Activated CD8-positive, alpha-beta memory T cell treated with anti-CD3 and anti-CD28 coated beads, Interleukin-2, amount 10 ng/mL, durations not matched to agents 7 days and 5 days (primary cell): ENCODE measurements at places on chromosomes 1 and 21. TPM values are rescaled to one million over a fixed set of nuclear protein-coding genes. Genes with fewer than 3 reads are reported as not detected.

- H3K4me1 ChIP-seq: peaks cover 41% of the 10 kb centered on the region
- DNase-seq: no peak
- peaks cover 3% of the 10 kb centered on the region for H3K36me3 ChIP-seq
Measured at GRCh38 chr1:92970990-92971689, 9.9 kb upstream of the DIPK1A start.

DNA sequence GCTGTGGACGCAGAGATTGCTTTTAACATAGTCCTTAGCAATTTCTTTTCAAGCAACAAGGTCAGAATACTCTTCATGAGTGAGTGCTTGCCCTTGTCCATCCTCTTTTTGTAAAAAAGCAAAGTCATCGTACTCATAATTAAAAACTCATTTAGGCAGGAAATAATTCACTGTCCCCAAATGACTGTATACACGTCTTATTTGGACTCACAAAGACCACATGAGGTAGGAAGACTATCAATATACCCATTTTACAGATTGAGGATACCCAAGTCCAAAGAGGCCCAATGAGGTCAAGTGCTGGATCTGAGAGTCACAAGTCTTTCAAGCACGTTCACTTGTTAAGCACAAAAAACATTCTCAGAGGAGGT, 13.2 kb downstream of the ITPKB start:
- H3K4me3 ChIP-seq: peak overlapping the region; percentile 26
- H3K27ac ChIP-seq: peak overlapping the region; percentile 88
- peaks cover 39% of the 10 kb centered on the region for H3K36me3 ChIP-seq
- no peaks in the 10 kb centered on the region for H3K27me3 ChIP-seq
- DNase-seq: no peak

GRCh38 chr1:214326406-214326805, 45.4 kb downstream of the SMYD2 start:
- H3K27me3 ChIP-seq: no peaks in the 10 kb centered on the region
- no peak overlapping the region for H3K27ac ChIP-seq
- DNase-seq: no peak
- no peak overlapping the region for H3K4me3 ChIP-seq

- H3K4me3 ChIP-seq: no peak overlapping the region
- H3K27ac ChIP-seq: no peak overlapping the region
- peak; percentile 36 for DNase-seq
- peaks cover 24% of the 10 kb centered on the region for H3K4me1 ChIP-seq
- H3K27me3 ChIP-seq: peaks cover 2% of the 10 kb centered on the region
Measured at GRCh38 chr21:44370027-44370735, 16.8 kb downstream of the TRPM2 start.

The PLCH2 gene
- total RNA-seq: 6.5 TPM

DNA sequence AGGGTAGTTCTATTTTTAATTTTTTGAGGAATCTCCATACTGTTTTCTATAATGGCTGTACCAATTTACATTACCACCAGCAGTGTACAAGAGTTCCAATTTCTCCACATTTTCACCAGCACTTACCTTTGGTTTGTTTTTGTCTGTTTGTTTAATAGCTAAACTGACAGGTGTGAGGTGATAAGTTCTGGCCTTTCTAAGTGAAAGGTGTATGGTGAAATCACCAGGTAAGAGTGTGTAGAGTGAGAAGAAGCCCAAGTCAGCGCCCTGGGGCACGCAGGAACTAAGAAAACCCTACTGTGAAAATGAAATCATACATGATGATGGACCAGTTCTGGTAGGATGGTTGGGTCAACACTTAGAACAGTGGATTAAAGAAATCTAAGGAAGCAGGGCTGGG, 34.5 kb downstream of the BTG3 start:
- H3K27me3 ChIP-seq: peaks cover 7% of the 10 kb centered on the region
- DNase-seq: no peak
- H3K27ac ChIP-seq: no peak overlapping the region
- no peak overlapping the region for H3K4me3 ChIP-seq

The CDA gene
- total RNA-seq: not detected

The FALEC gene
- 0.59 TPM for total RNA-seq

The IL19 gene
- not detected for total RNA-seq

- no peaks in the 10 kb centered on the region for H3K27me3 ChIP-seq
- peaks cover 14% of the 10 kb centered on the region for H3K36me3 ChIP-seq
- no peak for DNase-seq
- no peaks in the 10 kb centered on the region for H3K4me1 ChIP-seq
- no peak overlapping the region for H3K4me3 ChIP-seq
- H3K27ac ChIP-seq: no peak overlapping the region
Measured at GRCh38 chr1:41152622-41153044, 89.5 kb downstream of the SCMH1 start.

The TRIM17 gene
- total RNA-seq: 2.6 TPM

- no peak overlapping the region for H3K27ac ChIP-seq
- peaks cover 35% of the 10 kb centered on the region for H3K36me3 ChIP-seq
- no peak for DNase-seq
- H3K4me3 ChIP-seq: no peak overlapping the region
Measured at GRCh38 chr1:223739366-223740037, 27.2 kb downstream of the CAPN2 start.

- no peaks in the 10 kb centered on the region for H3K27me3 ChIP-seq
- peaks cover 2% of the 10 kb centered on the region for H3K36me3 ChIP-seq
- no peak for DNase-seq
- no peak overlapping the region for H3K27ac ChIP-seq
- H3K4me3 ChIP-seq: no peak overlapping the region
Measured at GRCh38 chr1:198443365-198444233, 96.9 kb downstream of the ATP6V1G3 start.

GRCh38 chr1:246155923-246156322, 351.2 kb downstream of the SMYD3 start:
- H3K4me1 ChIP-seq: no peaks in the 10 kb centered on the region
- no peak for DNase-seq
- no peaks in the 10 kb centered on the region for H3K36me3 ChIP-seq
- H3K27me3 ChIP-seq: no peaks in the 10 kb centered on the region
- no peak overlapping the region for H3K27ac ChIP-seq

The BRINP2 gene
- not detected for total RNA-seq

DNA sequence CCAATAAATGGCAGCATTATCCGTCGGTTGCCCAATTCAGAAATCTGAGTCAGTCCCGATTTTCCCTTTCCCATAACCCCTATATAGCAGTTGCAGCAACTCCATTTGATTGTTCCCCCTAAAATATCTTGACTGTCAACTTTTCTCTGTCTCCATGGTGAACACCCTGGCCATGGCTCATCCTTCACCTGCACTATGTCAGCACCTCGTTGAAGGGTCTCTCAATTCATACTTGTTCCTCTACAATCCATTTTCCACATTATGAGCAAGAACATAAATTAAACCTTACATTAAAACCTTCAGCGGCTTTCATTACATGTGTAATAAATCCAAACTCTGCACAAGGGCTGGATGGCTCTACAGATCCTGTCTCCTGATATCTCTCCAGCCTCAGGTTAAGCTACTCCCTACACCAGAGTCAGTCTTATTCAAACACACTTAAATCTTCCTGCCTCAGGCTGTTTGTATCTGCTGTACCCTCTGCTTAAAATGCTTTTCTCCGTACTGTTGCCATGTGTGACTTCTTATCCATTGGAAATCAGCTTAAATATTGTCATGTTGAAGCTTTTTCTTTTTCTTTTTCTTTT, 87.3 kb downstream of the BACH1 start:
- H3K27ac ChIP-seq: no peak overlapping the region
- no peak for DNase-seq
- H3K4me3 ChIP-seq: no peak overlapping the region
- H3K36me3 ChIP-seq: no peaks in the 10 kb centered on the region

DNA sequence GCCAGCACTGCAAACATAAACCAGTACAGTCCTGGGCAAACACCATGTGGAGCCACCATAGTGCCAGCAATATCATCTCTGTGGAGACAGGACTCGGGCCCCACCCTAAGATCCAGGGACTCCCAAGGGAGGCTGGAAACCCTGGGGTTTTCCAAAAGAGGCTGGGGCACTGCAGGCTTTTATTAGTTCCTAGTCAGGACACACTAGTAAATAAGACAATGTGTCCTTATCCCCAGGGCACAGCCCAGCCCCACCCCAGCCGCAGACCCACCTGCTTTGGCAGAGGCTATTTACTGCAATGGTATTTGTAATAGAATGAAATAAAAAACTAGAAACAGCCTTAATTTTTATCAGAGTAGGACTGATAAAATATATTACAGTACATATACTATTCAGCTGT, 486 bp upstream of the GJB3 start:
- no peaks in the 10 kb centered on the region for H3K36me3 ChIP-seq
- no peak for DNase-seq
- peaks cover 2% of the 10 kb centered on the region for H3K4me1 ChIP-seq
- no peak overlapping the region for H3K4me3 ChIP-seq
- peaks cover 46% of the 10 kb centered on the region for H3K27me3 ChIP-seq

The TLR5 gene
- 0.09 TPM for total RNA-seq

DNA sequence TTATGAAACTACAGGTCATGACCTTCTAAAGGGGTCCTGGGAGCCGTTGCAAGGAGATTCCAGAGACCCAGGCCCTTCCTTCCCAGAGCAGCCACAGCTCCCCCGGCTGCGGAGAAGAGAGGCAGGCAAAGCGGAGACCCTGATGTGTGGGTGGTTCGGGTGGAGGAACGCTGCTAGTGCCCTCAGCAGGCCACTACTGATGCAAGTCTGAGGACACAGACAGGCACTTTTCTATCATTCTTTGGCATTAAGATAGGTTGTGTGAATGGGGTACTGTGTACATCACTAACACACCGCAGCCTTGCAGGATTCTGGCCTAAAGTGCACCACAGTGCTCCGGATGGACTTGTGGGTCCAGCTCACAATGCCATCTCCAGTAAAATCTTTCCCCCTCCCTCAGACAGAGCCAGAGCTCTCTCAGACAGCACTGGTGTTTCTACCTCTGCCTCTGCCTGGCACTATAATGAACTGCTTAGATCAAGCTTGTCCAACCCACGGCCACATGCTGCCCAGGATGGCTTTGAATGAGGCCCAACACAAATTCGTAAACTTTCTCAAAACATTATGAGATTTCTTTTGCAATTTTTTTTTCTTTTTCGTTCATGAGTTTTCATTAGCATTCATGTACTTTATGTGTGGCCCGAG, 121.4 kb downstream of the TGFBR3 start:
- no peak overlapping the region for H3K27ac ChIP-seq
- no peak overlapping the region for H3K4me3 ChIP-seq
- peaks cover 13% of the 10 kb centered on the region for H3K36me3 ChIP-seq
- H3K4me1 ChIP-seq: peaks cover 36% of the 10 kb centered on the region

The OLIG2 gene
- not detected for total RNA-seq

The NUDT4B gene
- 0.84 TPM for total RNA-seq

The LRRC53 gene
- not detected for total RNA-seq

- DNase-seq: peak; percentile 94
- peaks cover 2% of the 10 kb centered on the region for H3K36me3 ChIP-seq
- peaks cover 32% of the 10 kb centered on the region for H3K4me1 ChIP-seq
- H3K27me3 ChIP-seq: no peaks in the 10 kb centered on the region
Measured at GRCh38 chr1:160768295-160768657, 27.7 kb upstream of the LY9 start.

DNA sequence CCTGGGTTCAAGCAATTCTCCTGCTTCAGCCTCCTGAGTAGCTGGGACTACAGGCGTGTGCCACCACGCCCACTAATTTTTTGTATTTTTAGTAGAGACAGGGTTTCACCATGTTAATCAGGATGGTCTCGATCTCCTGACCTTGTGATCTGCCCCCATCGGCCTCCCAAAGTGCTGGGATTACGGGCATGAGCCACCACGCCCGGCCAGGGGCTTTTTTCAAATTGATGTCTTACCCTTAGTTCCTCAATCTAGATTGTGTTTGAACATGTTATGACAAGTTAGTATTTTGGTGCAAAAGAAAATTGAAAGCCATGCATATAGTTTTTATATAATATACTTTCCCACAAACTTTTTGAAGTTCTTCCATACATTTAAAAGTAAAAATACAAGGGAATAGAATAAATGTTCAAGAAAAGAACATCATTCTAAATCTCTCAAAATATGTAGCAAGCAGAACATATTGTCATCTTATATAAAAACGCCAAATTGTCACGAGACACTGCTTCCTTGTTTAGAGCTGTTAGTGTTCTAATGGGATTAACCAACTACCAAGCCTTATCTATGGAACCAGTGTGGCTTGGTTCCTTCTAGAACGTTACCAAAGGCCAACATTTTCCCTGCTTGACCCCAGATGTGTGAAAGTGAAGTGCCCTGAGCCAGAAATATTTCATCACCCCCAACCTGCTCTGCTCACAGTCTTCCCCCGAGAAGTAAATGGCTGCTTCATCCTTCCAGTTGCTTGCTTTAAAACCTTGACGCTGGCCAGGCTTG, 9.5 kb upstream of the PLEKHM2 start:
- no peak for DNase-seq
- H3K4me3 ChIP-seq: no peak overlapping the region
- no peaks in the 10 kb centered on the region for H3K36me3 ChIP-seq
- H3K27me3 ChIP-seq: no peaks in the 10 kb centered on the region
- H3K27ac ChIP-seq: no peak overlapping the region

DNA sequence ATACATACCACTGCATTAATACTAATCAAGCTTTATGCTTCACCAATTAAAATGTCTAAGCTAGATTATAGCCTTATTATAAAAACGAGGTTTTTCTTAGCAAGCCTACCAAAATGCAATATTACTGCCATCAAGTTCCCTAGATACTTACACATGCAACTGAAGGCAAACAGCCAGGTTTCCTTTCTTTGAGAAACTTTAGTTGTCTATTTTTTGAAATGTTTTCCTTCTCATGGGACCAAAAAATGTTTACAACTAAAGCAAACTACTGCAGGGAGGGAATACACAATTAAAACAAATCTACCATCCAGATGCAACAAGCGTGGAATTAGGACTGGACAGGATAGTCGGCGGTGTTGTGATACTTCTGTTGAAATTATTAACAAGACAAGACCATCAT, 1.3 kb downstream of the ZNF644 start:
- H3K4me3 ChIP-seq: peak overlapping the region; percentile 94
- peak overlapping the region; percentile 98 for H3K27ac ChIP-seq
- no peak for DNase-seq
- H3K4me1 ChIP-seq: peaks cover 44% of the 10 kb centered on the region
- peaks cover 25% of the 10 kb centered on the region for H3K36me3 ChIP-seq

The OLFML3 gene
- total RNA-seq: 0.26 TPM

- DNase-seq: no peak
- no peak overlapping the region for H3K27ac ChIP-seq
- H3K36me3 ChIP-seq: no peaks in the 10 kb centered on the region
- no peaks in the 10 kb centered on the region for H3K27me3 ChIP-seq
- peaks cover 5% of the 10 kb centered on the region for H3K4me1 ChIP-seq
- H3K4me3 ChIP-seq: no peak overlapping the region
Measured at GRCh38 chr1:61282387-61282786, 200.0 kb downstream of the NFIA start.

- H3K36me3 ChIP-seq: peaks cover 2% of the 10 kb centered on the region
- H3K4me1 ChIP-seq: peaks cover 4% of the 10 kb centered on the region
- no peak for DNase-seq
- H3K27me3 ChIP-seq: peaks cover 17% of the 10 kb centered on the region
- no peak overlapping the region for H3K27ac ChIP-seq
Measured at GRCh38 chr1:98355656-98356383, 305.7 kb upstream of the SNX7 start.

GRCh38 chr1:169999761-170000160, 74.7 kb downstream of the KIFAP3 start:
- peaks cover 2% of the 10 kb centered on the region for H3K4me1 ChIP-seq
- no peak overlapping the region for H3K27ac ChIP-seq
- no peak overlapping the region for H3K4me3 ChIP-seq
- H3K27me3 ChIP-seq: no peaks in the 10 kb centered on the region
- peaks cover 3% of the 10 kb centered on the region for H3K36me3 ChIP-seq

The SYT14 gene
- not detected for total RNA-seq

- peaks cover 2% of the 10 kb centered on the region for H3K4me1 ChIP-seq
- peaks cover 2% of the 10 kb centered on the region for H3K36me3 ChIP-seq
- H3K4me3 ChIP-seq: no peak overlapping the region
- no peak for DNase-seq
- no peaks in the 10 kb centered on the region for H3K27me3 ChIP-seq
Measured at GRCh38 chr1:119086830-119087229, 53.6 kb downstream of the WARS2 start.

The CLCA4 gene
- not detected for total RNA-seq
